ENCODE measurements at places on chromosomes 5 and 9.

- DNase-seq = no peak
Measured at GRCh38 chr9:23938908-23939307, 112.9 kb upstream of the ELAVL2 start.

- DNase-seq = no peak
Measured at GRCh38 chr9:98951967-98952366, 8.3 kb downstream of the COL15A1 start.

DNA sequence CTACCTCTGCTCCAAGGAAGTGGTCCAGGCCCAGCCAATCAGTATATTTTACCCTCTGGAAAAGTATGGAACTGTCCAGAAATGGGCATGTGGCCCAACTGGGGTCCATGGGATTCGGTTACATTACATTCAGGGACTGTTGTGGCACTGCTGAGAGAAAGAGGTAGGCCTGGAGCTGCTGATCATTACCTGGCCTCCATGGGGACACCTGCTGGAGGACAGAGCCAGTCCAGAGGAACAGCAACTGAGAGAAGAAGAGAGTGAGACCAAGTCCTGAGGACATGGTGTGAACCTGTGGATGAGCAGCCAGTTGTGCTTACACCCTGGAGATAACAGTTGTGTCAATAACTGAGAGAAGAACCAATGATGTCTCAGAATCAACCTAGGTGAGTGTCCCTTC lies 48.2 kb downstream of the HMHB1 start:
- no peak for DNase-seq

- no peak for DNase-seq
Measured at GRCh38 chr5:133581918-133582317, 30.4 kb downstream of the FSTL4 start.

DNA sequence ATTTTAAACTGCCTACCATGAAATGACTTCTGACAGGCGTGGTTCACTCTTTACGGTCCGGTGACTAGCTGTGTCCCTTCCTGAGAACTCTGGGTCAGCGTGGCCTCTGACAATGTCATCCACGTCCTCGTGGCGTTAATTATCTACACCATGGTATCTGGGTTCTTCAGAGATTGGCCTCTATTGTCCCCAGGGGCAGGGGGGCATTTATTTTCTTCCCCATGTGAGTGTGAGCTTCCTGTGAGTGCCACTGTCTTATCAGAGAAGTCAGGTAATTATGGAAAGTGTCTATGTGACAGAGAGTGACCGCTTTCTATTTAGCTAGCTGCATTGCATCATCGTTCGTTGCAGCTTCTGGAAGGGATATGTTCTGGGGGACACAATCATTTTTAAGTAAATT lies 77.2 kb downstream of the FBXL7 start:
- no peak for DNase-seq

GRCh38 chr5:96876292-96876850 lies at the start of gene ERAP2:
Gene ERAP2 (plus strand): TSS chr5:96876500. CDS start chr5:96879686, 3,186 bp downstream.
- no peak for DNase-seq

- no peak for DNase-seq
Measured at GRCh38 chr9:138009803-138010690, 132.5 kb downstream of the CACNA1B start.

DNA sequence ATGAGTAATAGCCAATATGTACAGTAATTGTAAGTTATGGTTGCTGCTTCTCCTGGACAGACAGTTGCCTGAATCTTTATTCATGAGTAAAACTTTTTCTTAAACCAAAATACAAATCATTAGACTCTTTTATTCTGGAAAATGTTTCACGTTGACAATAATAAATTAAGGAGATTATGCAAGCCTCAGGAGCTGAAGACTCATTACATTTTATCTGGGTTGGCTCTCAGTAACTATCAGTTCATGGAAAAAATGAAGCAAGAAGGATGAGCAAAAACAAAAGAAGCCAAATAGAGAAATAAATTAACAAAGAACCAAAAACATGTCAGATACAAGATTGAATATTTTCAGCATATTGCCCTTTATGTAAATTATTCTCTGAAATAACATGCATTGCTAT lies 88.9 kb upstream of the PRR16 start:
- no peak for DNase-seq

GRCh38 chr9:113247640-113248039 lies 26.3 kb downstream of the SLC31A1 start:
- DNase-seq = no peak

- DNase-seq = peak; percentile 54
Measured at GRCh38 chr5:124649491-124650146, 96.8 kb downstream of the ZNF608 start.

- no peak for DNase-seq
Measured at GRCh38 chr9:36424289-36425055, 24.4 kb upstream of the RNF38 start.

DNA sequence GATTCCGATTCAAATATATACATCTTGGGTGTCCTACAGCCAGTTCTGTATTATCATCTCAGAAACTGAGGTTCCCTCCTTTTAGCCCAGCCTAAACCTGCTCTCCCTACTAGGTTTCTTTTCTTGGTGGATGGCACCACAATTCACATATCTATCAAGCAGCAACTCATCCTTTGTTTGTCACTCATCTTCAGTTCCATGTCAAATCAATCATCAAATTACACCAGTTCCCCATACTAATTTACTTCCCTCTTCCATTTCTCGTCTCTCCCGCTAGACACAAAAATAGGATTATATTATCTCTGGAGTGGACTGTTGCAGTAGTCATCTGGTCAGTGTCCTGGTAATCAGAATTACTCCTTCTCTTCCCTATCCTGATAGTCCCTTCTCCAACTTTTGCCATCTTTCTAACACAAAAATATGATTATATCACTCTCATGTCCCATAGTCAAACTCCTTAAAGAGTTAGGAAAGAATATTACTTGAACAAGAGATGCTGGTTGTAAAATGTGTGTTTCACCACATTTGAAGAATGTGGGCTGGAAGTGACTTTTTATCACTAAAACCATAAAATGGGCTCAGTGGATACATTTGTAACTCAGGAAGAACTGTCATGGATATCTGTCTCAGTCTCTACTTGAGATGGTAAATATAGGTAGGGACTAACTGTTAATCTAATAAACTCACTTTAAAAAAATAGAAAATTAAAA lies 69.1 kb upstream of the RICTOR start:
- no peak for DNase-seq

- no peak for DNase-seq
Measured at GRCh38 chr5:67300326-67300725, 103.7 kb upstream of the CD180 start.

GRCh38 chr5:148740966-148741742 lies 85.3 kb upstream of the ADRB2 start:
- no peak for DNase-seq

GRCh38 chr5:362189-362588 lies 40.7 kb downstream of the AHRR start:
- DNase-seq = no peak

DNA sequence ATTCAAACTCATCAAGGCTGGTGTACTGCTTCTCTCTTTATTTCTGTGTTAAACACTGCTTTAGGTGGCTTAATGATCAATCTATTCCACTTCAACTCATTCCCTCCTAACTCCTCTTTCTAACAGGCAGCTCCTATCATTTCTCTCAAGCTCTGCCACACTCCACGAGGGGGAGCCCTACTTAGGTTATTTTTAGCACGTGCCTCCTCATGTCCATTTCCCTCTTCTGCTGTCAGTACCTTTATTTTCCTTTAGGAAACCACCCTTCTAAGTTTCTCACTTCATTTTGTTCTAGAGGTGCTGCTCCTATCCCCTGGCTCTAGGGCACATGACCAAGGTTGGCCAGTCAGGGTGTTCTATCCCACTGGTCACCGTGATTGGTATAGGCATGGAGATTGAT lies 6.7 kb upstream of the BRINP1 start:
- no peak for DNase-seq

DNA sequence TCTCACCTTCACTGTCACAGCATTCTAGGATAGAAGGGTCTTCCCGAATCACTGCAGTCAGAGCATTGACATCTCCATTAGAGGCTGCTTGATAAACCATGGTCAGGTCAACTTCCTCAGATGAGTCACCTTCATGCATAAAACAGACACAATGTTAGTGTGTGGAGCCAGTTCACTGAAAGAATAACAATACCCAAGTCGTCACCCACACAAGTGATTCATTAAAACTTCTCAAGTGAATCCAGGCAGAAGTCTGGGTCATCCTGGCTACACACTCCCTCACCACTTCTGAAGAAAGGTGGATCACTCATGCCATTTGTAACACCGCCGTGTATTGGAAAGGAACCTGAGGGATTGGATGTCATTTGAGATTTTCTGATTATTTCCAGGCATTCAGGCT lies 49.6 kb downstream of the ANKRD55 start:
- DNase-seq = no peak

GRCh38 chr5:11946317-11946716 lies 42.1 kb upstream of the CTNND2 start:
- DNase-seq = no peak

DNA sequence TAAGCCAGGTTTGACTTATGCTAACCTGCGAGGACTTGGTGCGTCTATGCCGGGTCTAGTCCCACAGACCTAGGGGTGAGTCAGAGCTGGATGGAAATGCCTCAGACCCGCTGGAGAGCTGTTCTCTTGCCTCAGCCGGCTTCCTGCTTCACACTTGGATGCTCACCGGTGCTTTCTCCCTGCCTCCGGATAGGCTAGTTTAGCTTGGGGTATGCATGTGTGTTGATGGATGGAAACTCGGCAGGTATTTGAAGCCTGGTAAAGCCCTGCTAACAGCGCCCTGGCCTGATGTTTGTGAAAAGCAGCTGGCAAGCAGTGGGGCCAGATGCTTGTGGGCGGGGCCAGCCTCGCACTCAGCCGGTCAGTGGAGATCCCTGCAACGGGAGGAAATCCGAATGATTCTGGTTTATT lies 29.3 kb downstream of the PRRC2B start:
- DNase-seq = no peak

- no peak for DNase-seq
Measured at GRCh38 chr5:17312358-17312757, 94.9 kb downstream of the BASP1 start.

- DNase-seq = no peak
Measured at GRCh38 chr5:138103319-138103637, 19.4 kb downstream of the WNT8A start.

DNA sequence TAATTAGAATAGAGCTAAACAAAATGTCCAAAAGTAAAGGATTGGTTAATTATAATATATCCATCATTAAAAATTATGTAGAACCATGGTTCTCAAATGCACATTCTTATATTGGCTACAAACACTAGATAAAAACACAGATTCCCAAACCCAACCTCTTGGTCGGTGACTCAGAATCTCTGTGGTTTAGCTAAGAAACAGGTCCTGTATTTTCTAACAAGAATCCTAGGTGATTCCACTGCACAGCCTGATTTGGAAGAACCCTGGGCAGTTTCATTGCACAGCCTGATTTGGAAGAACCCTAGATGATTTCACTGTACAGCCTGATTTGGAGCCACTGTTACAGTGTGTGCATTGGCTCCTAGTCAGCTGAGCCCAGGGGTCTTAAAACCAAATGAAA lies 67.9 kb downstream of the KIAA1958 start:
- DNase-seq = no peak

- no peak for DNase-seq
Measured at GRCh38 chr9:123640792-123641222, 284.8 kb downstream of the CRB2 start.

GRCh38 chr5:174283211-174284005 lies 237.9 kb downstream of the NSG2 start:
- DNase-seq = no peak

DNA sequence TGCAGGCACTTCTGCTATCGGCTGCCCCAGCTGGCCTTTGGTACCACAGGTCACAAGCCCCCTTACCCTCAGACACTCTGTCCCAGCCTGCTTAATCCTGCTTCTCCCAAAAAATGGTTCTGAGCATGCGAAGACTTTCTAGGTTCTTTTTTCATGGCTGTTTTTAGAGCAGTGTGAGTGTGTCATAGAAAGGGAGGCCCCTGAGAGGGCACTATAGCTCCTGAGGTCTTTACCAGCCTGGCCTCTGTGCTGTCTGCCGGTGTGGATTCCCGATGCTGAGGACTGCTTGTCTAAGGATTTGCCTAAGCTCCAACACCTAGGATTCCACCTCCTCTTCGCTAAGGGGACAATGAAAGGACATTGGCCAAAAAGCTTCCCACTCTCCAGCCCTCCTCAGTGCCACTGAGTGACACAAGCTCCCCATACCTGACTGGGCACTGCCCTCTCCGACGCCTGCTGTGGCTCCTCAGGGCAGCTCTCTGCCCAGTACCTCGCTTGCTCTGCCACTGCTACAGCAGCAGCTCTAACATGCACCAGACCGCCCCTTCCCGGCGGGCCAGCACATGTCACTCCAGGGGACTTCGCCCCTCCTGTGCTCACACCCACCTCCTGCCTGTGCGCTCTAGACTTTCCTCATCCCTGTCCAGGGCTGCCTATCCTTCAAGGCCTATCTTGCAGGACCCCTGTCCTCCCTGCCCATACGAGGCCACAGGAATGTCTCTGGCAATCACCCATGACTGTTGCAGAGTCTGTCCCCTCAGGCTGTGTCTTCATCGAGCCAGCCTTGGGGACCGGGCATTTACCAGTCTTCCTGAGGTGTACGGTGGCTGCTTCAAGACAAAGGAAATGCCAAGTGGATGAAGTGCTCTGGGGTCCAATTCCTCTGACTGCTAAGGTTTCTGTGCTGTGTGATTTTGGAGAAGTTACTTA lies 21.0 kb downstream of the MACROH2A1 start:
- DNase-seq = no peak

DNA sequence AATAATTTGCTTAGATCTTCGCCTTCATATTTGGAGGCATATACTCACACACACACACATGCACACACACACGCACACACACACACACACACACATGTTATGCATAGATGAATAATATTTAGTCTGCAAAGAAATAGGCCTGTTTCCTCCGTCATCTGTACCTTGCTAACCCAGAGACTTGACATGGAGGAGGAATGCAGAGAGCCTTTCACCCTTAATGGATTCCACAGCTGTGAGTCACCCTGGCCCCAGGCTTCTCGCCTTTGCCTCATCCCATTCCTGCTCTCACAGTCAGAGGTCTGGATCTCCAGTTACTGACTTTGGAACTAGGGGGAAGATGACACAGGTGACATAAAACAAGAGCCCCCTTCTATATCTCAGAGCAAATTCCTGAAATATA lies 29.7 kb downstream of the ZNF462 start:
- no peak for DNase-seq

DNA sequence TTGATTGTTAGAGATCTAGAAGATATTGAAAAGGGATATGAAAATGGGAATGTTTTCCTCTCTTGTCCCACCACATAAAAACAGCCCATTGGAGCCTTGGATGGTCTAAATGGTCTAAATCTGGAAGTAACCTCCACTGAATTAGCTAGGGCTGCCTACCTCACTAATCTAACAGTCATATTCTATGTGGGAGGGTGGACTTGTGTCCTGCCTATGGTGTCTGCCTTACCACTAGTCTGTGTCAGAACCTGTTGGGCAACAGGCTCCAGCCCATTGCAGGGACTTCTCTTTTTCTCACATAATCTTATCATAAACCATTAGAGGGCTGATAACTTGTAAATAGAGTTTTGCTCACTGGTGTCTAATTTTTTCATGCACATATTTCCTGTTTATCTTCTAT lies 548.8 kb upstream of the CDH18 start:
- no peak for DNase-seq

GRCh38 chr5:133497608-133498348 lies 114.6 kb downstream of the FSTL4 start:
- DNase-seq = no peak

Measured in activated naive CD4-positive, alpha-beta T cell (primary cell).